DMS153 (cell line): ENCODE measurements at places on chromosomes 12 and 14.
A peak's percentile ranks its signal among the peaks of the same experiment; 100 is the strongest.

DNA sequence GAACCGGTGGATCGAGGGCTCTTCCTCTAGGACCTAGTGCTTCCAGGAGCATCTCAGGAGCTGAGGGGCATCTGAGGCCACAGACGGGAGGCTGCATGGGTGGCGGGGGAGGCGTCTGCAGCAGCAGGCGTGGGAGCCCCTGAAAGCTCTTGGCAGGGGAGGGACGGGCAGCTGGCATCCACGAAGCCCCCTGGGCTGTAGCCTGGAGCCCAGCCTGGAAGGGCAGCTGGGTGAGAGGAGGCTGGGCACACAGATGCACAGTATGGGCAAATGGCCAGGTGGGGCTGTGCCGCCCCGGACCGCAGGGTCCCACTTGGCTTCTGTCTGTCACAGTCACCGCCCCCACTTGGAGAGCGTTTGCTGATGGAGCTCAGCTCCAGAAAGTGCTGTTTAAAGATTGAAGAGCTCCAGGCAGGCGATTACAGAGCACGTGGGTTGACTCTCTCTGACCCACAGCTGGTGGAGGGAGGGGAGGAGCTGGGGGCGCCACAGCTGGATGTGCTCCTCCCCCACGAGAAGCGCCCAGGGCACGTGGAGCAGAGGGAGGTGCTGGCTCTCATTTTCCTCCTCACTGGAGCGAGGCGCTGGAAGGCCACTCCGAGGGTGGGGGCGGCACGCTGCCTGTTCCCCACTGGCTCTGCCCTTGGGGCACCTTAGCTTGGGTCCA is 155.0 kb upstream of the C14orf180 start:
- no peak for DNase-seq

GRCh38 chr14:56394826-56395530 is 184.6 kb upstream of the TMEM260 start:
- no peak for DNase-seq

DNA sequence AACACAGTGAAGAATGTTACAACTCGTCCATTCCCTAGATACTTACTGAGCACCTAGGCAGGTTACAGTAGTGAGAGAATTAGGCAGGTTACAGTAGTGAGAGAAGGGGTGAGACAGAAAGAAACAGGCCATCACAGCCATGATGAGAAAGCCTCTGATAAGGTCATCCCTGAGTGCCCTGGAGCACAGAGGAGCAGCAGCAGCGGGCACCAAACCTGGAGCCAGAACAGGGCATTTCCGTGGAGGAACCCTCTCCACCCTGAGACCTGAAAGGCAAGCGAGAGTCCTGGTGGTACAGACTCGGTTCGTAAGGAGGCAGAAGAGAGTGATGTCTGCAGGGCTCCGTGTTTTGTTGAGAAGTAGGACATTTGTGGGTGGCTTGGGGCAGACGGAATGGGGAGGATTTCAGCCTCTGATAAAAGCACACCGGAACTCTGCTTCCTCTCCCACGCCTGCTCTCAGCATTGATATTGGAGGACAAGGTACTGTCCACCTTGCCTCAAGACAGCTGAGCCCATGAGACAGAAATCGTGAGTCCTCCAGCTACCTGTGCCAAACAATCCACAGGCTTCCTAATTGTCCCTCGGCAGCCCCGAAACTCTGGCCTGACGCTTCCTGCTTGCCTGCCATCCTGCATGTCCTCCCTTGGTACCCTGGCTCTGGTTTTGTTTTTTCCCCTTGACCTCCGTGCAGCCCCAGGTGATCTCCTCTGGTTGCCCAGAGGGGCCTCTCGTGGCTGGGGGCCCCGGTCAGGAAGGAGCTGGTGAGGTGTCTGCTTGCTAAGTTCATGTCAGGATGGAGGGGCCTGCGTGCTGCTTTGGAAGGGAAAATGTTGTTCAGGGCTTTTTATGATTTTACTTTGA is 136.1 kb downstream of the GCH1 start:
- no peak for DNase-seq

- no peak for DNase-seq
Measured at GRCh38 chr14:76780875-76781647, 19.8 kb downstream of the VASH1 start.

- DNase-seq, result no peak
Measured at GRCh38 chr14:99731547-99732435, 47.7 kb downstream of the CYP46A1 start.

DNA sequence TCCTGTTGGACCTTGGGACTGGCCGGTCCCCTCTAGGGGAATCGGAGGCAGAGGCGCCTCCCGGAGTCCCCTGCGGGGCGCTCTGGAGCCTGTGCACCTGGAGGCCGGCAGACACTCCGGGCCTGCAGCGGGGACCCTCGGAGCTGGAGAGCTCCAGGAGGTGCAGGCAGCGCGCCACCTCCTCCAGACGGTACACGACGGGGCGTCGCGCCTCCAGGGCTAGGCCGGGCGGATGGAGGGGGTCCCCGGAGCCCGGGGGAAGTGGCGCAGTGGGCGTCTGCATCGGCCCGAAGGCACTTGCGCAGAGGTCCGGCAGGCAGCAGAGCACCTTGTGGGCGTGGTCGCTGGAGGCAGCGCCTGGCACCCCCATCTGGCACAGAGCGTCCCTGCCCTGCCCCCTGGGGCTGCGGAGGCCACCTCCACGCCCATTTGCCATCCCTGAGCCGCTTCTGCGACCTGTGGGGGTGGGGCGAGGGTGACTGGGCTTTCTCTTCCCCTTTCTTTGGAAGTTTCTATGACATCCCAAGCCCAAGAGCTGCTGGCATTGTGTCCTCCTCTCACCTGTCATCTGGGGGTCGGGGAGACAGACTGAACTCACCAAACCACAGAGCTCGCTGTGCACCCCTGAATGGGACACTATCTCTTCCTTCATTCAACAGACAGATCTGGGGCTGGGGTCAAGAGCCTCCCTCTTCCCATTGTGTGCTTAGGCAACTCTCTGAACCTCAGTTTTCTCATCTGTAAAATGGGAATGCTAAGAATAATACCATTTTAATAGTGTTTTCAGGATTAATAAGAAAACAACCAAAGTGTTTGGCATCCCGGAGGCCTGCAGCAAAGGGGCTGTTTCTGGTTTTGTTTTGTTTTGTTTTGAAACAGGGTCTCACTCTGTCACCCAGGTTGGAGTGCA is 37.5 kb upstream of the CORO1C start:
- DNase-seq, result peak; percentile 30

DNA sequence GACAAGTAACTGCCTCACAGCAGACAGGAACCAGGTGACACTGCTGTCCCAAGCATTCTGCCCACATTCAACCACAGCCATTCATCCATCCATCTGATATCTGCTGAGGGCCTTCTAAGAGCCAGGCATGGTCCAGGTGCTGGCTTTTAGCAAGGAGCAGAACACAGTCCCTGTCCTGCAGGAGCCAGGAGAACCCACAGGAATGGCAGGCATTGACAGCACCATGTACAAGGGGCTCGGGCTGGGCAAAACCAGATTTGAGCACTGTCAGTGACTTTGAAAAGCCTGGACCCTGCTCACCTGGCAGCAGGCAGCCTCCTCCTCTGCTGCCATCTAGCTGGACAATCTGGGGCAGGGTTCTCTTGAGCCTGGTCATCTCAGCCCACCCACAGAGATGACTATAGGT is 137.0 kb downstream of the ZFP36L1 start:
- DNase-seq, result no peak

- DNase-seq, result peak; percentile 20
Measured at GRCh38 chr14:36221112-36221511, 44.6 kb upstream of the PTCSC3 start.

- no peak for DNase-seq
Measured at GRCh38 chr12:68745376-68745903, 536 bp upstream of the SLC35E3 start.
